ENCODE measurements at places on chromosomes 11 and 22.

- peak; percentile 71 for DNase-seq
Observed at GRCh38 chr11:62402226-62402959, 16.4 kb upstream of the SCGB1A1 start.

DNA sequence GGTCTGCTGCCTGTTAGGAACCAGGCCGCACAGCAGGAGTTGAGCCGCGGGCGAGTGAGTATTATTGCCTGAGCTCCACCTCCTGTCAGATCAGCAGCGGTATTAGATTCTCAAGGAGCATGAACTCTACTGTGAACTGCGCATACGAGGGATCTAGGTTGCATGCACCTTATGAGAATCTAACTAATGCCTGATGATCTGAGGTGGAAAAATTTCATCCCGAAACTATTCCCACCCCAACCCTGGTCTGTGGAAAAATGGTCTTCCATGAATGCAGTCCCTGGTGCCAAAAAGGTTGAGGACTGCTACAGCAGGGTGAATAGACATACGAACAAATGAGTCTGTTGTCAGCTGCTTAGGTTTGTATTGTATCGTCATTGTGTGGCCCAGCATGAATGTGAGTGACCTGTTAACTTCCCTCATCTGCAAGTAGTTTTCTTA, 29.8 kb downstream of the RNF141 start:
- DNase-seq = no peak

DNA sequence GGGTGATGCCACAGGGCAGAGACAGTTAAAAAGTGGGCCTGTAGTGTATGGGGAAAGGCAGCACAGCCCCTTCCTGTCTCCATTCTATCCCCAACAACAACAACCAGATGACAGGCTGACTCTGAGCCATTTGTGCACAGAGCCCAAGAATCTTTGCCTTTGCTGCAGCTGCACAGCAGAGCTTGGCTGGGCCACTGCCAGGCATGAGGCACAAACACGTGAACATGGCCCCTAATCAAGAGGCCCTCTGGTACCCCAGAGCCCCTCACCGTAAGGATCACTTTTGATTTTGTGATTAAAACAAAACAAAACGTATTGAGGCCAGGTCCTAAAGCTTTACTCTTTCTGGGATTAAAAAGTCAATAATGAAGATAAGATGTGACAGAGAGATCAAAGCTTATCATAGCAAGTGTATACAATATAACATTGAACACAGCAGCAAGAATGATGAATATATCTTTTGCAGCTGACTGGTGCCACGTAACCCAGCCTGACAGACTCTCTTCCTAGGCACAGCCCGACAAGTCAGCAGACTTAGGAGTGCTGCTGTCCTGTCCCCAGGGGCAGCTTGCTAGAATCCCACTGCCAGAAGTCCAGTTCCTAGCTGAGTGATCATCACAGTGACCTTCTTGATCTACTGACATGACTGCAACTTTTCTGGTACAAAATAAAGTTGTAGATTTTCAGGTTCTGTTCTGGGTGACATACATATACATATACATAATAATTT, 117.8 kb downstream of the SERGEF start:
- DNase-seq = no peak

- no peak for DNase-seq
Observed at GRCh38 chr11:28913883-28914282, 805.7 kb downstream of the METTL15 start.

DNA sequence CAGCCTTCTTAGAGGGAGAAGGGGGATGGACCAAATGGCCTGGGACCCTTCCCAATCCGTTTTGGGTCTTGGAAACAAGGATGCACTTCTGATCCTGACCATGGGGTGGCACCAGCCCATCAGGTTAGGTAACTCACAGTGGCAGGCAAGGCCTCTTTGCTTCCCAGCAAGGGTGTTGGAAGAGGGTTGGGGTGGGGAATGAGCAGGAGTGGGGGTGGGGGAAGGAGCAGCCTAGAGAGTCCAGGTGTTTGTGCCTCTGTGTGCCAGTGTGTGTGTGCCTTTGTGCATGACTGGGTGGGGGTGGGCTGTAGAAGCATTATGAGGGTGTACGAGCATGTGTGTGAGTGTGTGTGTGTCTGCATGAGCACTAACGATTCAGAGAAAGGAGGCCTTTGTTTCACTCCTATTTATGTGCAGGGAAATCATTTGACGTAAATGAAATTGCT, 213.1 kb downstream of the INSC start:
- DNase-seq = peak; percentile 52

DNA sequence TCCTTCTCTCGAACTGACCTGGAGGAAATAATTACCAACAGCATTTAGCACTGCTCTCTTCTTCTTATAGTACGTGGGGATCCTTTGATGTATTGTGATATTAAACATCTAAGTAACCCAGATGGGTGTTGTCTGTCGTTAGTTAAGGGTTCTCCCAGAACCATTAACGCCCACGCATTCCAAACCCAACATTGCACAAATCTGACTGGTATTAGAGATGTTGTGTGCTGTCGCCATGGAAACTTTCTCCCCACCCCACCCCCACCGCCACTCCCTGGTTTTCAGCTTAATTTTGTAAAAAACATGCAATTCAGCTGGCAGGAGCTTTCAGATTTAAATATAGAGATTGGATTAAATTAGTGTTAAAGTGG, 1495.2 kb downstream of the TBC1D22A start:
- DNase-seq = no peak

DNA sequence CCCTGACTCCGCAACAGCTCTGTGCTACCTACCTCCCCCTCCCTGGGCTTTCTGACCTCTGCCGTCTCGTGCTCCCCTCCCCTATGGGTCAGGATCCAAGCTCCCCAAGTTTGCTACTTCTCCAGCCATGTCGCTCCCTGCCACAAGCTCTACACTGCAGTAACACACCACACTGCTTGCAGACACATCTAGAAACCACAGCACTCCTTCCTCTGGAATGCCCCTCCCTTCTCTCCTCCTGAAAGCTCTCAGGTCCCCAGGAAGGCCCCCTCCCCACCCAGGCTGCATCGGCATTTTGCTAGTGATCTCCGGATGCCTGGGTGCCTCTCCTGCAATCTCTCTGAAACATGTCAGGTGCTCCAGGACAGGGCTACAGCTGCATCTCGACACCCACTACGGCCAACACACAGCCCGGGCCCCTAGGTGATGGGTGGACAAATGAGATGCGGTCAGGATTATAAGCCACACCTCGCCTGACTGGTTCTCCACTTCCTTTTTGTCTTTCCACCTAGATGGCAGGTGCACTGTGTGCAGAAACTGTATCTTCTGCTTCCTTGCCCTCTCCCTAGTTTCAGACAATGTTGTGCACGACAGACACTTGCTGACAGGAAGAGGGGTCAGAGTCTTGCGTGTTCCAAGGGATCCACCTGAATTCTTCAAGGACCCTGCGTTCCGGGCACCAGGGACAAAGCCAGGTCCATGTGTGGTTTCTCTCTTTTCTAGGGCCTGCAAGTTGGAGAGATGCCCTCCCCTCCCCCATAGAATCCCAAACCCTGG, 22.9 kb downstream of the RPUSD4 start:
- DNase-seq = no peak

- DNase-seq = peak; percentile 50
Observed at GRCh38 chr11:113204280-113204679, 110.1 kb upstream of the TTC12 start.

DNA sequence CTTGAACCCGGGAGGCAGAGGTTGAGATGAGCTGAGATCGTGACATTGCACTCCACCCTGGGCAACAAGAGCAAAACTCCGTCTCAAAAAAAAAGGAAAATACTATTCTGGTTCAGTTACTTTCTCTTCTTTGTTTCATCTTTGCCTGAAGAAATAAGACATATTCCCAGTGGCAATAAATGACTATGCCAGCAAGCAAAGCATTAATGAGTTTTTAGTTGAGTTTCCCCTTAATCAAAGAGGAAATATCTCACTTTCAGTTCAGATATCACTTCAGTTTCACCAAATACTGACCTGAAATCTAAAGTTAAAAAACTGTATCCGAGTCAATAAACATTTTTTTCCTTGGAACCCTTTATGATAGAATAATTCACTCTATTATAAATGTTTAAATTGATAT, 10.4 kb downstream of the PISD start:
- no peak for DNase-seq

GRCh38 chr11:70489276-70489675, 90.9 kb downstream of the CTTN start:
- peak; percentile 14 for DNase-seq

DNA sequence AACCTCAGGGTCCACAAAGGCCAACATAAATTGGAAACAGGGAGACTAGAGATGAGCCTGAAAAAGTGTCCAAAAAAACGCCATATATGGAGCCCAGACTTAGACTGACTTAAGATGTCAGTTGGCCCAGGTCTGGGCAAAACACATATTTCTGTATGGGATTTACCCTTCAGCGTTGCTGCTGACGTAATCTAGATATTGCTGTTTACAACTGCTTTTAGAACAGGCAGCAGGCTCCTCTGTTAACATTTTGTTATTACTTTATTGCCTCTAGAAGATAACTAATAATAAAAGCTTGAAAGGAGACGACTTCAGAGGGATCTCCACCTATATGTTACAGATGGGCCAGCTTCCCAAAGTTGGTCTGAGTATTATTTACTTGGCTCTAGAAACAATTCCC, 8.7 kb downstream of the ME3 start:
- DNase-seq = no peak

DNA sequence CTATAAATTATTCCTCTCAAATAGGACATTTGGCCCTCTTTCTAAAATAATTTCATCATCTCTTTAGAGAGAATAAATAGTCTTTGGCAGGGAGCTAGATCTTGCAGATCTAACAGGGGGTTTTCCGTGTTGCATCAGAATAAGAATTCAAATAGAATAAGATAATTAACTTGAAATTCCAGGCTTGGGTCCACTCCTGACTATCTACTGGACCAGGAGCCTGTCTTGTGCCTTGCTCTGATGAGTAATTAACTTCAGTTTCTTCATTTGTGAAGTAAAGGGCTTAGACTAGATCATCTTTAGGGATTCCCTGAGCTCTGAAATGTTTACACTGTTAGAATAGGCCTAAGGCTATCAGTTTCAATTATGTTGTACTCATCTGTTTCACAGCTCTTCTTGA, 23.5 kb upstream of the TMEM123 start:
- no peak for DNase-seq

- peak; percentile 52 for DNase-seq
Observed at GRCh38 chr22:41009222-41009948, 58.2 kb downstream of the RBX1 start.

GRCh38 chr11:102422817-102423712, 29.5 kb downstream of the TMEM123 start:
- no peak for DNase-seq

GRCh38 chr11:112693781-112694180, 267.4 kb upstream of the NCAM1 start:
- DNase-seq = no peak

- no peak for DNase-seq
Observed at GRCh38 chr11:43830928-43831440, 49.6 kb upstream of the ALKBH3 start.

DNA sequence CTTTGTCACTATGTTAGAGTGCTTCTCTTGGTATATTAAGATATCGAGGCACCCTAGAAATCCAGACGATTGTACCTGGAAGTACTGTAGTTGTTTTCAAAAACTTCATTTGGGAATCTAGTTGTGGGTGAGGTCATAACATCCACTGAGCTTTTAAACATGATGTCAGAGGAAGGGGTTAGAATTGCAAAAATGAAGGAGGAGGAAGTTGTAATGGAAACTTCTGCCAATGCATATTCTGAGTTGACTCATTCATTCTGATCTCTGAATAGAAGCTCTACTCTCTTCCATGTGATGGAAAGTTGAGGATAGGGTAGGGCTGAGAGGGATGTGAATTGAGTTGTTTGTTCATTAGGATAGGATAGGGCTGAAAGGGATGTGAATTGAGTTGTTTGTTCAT, 7.7 kb downstream of the CD44 start:
- DNase-seq = no peak

DNA sequence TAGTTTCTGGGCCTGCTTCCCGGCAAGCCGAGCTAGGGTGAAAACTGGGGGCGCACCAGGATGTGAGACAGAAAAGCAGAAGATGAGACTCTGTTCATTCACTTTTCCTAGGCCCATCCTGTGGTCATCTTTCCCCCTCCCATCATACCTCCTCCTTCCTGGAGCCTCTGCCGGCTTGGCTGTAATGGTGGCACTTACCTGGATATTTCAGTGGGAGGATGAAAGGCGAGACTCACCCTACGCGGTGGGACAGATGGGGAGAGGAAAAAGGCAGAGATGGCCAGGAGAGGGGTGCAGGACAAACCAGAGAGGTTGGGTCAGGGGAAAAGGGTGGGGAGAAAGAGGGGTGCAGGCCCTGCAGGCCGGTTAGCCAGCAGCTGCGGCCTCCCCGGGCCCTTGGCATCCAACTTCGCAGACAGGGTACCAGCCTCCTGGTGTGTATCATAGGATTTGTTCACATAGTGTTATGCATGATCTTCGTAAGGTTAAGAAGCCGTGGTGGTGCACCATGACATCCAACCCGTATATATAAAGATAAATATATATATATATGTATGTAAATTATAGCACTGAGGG, 41.5 kb upstream of the NNMT start:
- DNase-seq = no peak

DNA sequence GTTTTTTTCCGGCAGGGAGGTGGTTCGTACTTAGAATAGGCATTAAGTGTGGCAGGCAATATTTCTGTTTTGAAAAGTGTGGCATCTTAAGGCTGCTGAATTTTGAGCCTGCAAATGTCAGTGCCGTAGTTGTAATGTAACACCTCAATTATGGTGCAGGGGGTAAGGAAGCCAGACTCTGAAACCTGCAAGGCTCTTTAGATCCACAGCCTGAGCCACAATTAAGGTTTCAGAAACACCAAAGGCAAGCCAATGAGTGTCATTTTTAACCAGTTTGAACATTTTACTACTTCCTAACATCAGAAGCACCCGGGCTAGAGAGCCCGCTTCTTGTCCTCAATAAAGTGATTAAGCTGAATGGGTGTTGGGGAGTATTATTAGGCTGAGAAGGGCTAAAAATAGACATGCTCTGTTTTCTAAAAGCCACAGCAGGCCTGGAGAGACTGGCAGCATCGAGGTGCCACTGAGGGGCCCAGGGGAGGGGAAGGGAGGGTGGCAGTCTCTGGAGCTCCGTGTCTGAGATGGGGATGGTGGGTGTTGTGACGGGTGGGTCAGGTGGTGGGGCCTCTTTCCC, 113.4 kb downstream of the ZBTB16 start:
- no peak for DNase-seq

DNA sequence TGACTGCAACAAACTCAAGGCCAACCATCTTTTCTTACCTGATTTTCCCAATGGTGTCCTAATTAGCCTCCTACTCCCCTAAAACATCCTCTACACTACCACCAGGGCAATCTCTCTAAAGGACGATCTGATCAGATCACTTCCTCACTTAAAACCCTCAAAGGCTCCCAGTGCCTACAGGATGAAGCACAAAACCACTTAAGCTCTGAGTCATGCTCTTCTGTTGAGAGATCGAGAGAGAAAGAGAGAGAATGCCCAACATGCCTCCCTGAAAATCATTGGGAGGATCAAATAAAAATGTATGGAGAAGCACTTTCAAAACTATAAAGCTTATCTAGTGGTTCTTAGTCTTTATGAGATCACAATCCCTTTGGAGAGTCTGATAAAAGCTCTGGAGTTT, 171.1 kb downstream of the CADM1 start:
- no peak for DNase-seq

DNA sequence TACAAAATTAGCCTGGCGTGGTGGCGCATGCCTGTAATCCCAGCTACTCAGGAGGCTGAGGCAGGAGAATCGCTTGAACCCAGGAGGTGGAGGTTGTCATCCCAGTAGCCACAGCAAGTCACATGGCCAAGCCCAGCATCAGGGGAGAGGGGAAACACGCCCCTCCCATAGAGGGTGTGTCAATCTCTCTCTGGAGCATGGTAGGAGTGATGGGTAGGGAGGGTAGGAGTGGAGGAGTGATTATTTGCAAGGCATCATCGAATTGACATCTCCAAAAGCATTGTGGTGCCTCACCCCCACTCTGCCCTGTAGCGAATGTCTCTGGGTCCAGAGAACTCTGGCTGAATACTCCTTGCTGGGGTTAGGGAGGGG, 6.1 kb upstream of the SSTR3 start:
- no peak for DNase-seq
